Sigmoid colon (tissue), 7 donors: ENCODE measurements at places on chromosomes 5 and 9. TPM values are rescaled to one million over a fixed set of nuclear protein-coding genes. Genes with fewer than 3 reads are reported as not detected.

SUSD3 gene
- polyA plus RNA-seq, result not detected

PAEP gene
- not detected for polyA plus RNA-seq

MIER3 gene
- polyA plus RNA-seq, result 20.4 TPM

CSF1R gene
- polyA plus RNA-seq, result 10.8 TPM

CKS2 gene
- polyA plus RNA-seq, result 129 TPM

TNC gene
- 1.2 TPM for polyA plus RNA-seq

C9orf153 gene
- polyA plus RNA-seq, result not detected

PCDHB14 gene
- polyA plus RNA-seq, result not detected

STPG3 gene
- polyA plus RNA-seq, result not detected

FCN2 gene
- not detected for polyA plus RNA-seq

FAM78A gene
- polyA plus RNA-seq, result 0.60 TPM

TLX3 gene
- not detected for polyA plus RNA-seq
